ENCODE measurements at places on chromosomes 6 and 20.

DNA sequence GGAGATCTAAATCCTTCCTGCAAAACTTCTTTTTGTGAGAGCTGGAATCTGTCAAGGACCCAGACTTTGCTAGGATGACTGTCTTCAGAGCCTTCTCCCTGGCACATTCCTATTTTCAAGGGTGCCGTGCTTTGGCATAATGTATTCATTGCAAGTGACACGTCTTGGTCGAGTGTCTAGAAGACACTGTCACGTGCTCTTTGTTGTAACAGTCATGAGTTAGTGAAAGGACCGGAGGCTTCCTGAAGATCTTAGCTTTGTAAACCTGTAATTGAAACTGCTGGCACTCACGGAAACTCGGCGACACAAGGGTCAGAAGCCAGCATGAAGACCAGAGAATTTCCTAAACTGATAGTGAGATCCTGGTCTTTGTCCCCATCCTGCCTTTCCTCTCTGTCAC lies 19.7 kb upstream of the TAGAP start:
- no peak for DNase-seq

DNA sequence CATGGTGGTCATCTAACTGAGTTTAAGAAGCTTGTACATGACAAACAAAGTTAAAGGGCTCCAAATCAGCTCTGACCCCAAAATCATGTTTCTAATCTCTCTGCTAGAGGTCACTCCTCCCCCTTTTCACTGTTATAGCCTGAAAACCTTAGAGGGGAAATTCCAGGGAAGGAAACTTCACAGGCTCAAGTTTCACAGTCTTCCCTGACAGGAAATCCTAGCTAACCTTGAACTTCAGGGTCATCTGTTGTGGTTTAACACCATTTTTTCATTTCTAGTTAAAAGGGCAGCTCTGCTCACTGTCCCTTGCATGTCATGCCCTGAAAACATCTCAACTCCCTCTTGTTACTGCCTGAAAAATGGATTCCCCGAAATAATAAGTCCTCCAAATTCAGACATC lies 104.4 kb upstream of the BMP2 start:
- no peak for DNase-seq

DNA sequence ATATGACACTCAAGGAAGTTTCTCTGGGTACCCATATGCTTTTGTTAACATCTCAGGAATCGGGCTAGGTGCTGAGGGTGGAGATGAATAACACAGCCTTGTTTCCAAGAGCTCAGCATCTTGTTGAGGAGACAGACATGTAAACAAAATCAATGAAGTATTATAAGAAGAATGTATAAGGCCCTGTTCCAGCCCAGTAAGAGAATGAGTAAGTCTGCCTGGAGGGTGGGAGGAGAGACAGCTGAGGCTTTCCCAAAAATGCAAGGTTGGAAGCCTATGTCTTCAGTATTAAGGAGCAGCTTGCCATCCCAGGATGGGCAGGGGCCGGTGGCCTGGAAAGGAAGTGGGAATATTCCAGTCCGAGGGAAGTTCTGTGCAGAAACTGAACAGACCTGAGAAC lies 615.3 kb upstream of the BTBD3 start:
- DNase-seq = no peak

GRCh38 chr6:53673162-53673727 lies 7.7 kb upstream of the KLHL31 start:
- DNase-seq = no peak

GRCh38 chr20:36866164-36866563 lies 9.8 kb upstream of the TLDC2 start:
- DNase-seq = no peak

DNA sequence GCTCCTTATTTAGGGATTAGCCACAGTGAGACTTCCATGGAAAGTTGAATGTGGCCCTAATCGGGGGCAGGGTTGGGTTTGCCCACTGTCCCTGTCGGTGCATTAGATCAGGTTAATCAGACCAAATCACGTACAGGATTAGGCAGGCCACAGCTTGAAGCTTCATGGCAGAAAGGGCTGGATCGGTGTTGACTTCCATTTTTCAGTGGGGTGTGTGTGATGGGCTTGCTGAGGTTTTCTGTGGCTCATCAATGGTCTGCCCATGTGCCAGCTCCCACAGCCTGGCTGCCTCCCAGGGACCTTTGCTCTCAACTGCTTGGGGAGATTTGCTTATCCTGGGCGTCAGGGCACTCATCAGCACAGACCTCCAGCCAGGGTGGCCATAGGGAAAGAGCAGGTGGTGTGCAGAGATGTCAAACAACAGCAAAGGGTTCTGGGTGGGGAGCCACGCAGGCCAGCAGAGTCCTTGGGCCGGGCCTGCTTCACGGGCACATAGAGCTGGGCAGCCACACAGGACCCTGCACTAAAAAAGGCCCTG lies 130.7 kb downstream of the TFAP2C start:
- no peak for DNase-seq

- no peak for DNase-seq
Measured at GRCh38 chr6:168964138-168964835, 289.4 kb downstream of the THBS2 start.

GRCh38 chr6:156164701-156165452 lies 612.3 kb upstream of the ARID1B start:
- no peak for DNase-seq

GRCh38 chr20:46089167-46089416 lies 670 bp downstream of the NCOA5 start:
- DNase-seq = no peak

DNA sequence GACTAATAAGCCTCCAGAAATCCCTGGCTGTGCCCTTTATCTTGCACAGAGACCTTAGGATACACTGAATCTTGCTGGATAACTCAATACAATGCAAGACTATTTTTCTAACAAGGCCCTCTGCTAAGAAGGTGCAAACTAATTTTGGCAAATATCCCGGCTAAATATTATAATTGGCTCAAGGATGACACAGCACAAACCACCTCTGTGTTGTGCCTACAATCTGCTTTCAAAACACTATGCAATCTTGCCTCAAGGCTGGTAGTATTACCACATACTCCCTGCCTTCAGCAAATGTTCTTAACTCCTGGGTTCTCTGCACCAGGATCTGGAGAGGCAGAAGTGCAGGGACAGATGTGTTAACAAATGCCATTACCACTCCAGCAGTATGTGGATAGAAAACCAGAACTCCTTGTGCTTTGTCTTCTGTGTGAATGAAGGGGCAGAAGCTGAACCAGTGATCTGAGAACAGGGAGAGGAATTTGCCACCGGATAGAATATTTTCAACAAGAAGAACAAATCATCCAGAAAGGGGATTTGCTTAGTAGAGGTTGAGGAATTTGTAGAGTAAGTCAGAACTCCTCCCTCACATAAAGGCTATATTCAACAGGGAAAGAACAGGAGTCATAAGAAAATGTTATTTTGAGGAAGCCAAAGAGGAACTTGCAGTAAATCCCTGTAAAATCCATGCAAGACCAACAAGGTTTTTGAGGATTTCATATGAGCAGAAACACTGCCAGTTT lies 74.1 kb upstream of the SLC4A11 start:
- DNase-seq = no peak

DNA sequence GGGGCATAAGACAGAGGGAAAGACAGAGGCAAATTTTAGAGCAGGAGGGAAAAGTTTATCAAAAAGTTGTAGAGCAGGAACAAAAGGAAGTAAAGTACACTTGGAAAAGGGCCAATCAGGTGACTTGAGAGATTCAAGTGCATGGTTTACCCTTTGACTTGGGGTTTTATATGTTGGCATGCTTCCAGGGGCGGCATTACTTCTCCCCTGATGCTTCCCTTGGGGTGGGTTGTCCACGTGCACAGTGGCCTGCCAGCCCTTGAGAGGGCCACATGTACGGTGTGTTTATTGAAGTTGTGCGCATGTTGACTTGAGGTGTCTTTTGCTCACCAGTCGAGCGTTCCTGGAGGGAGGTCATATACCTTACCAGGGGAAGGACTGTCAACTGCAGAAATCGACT lies 259.5 kb upstream of the JARID2 start:
- DNase-seq = no peak

DNA sequence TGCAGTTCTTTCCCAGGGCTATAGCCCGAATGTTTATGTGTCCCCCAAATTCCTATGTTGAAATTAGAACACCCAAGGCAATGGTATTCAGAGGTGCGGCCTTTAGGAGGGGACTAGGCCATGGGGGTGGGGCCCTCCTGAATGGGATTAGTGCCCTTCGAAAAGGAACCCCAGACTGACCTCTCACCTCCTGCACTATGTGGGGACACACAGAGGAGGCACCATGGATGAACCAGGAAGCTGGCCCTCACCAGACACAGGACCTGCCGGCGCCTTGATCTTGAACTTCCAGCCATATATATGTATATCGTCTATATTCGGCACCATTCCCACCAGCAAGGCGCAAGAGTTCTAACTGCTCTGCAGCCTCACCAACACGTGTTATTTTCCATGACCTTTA lies 101.5 kb upstream of the BHLHE23 start:
- DNase-seq = no peak

DNA sequence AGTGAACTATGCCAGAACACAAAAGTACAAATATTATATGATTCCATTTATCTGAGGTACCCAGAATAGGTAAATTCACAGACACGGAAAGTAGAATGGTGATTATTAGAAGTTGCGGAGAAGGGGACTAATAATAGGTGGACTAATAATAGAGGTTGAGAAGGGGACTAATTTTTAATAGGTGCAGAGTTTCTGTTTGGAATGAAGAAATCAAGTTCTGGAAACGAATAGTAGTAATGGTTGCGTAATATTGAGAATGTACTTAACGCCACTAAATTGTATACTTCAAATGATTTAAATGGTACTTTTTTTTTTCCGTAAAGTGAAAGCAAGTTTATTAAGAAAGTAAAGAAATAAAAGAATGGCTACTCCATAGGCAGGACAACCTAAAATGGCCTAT lies 33.2 kb downstream of the B4GALT5 start:
- no peak for DNase-seq

DNA sequence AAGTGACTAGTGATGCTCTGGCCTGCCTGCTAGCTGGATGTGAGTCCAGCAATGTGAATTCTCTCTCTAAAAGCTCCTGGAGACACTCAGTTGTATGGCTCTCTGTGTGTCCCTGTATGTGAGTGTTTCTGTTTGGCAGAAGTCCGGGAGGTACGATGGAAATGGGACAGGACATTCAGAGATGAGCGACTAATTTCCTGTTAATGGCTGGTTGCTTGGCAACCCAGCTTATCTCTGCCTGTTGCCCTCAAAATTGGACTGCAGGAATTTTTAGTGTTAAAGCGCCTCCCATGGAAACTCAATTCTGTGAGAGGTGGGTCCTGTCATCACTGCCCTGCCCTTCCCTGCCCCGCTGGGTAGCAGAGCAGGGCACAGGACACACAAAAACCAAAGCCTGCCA lies 136.8 kb upstream of the LRFN2 start:
- no peak for DNase-seq

DNA sequence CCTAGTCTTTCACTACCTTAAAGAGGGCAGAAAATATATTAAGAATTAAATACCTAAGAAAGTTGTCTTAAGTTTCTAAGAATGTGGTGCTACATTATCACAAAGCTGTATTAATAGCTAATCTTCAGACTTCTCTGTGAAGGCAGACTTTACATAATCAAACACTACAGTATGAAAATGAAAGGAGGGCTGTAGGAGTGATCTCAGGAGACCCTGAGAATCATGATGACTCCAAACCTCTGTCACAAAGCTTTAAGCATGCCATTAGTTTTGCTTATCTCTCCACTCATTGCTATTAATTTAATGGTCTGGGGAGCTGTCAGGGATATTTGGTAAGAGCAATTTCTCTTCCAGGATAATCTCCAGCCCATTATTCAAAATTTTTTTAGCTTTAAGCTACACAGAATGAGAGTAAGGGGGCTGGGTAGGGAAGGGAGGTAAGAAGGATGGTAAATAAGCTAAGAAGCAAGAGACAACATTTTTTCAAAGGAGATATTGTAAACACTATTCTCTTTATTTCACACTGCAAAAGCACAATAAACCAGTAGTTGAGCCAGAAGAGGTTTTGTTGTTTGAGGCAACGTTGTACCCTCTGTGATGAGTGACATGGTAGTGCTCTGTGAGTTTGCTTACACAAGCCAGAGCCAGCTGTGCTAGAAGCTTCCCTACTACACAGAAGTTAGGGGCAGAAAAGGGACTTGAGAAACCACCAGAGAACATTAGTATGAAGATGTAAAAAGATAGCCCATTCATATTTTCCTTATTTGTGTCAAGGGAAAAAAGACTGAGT lies 258.8 kb downstream of the GMDS start:
- no peak for DNase-seq

DNA sequence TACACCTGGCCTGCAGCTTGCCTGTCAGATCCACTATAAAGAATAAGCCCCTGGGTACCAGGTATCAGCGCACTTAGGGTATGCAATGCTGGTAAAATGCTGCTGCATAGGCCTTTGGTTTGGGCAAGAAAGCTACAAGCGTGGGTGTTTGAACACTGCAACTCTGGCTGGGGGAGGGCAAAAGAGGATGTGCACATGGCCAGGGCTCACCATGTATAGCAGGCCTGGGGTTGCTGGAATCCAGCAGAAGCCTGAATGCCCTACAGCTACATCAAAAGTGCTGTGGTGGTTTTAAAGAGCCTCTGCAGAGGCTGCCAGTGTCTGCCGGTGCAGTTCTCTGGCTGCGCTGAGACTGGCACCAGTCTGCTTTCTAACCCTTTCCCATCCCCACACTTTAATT lies 51.7 kb downstream of the UQCC1 start:
- DNase-seq = no peak

DNA sequence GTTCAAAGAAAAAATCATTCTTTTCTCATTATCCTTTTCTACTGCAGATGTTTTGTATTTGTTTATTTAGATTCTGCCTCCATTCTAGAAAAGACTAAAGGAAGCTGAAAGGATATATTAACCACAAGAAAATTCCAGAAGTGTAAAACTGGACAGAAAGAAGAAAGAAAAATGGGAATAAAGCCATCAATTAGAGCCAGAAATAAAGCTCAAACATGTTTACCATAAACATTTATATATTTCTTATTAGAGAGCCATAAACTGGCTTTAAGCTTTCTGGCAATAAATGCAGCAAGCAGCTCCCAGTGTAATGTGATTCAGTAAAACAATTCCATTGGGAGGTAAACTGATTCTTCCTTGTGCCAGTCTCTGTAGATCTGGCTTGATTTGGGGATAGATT lies 244.1 kb downstream of the PTPRK start:
- DNase-seq = no peak

- DNase-seq = no peak
Measured at GRCh38 chr6:44126320-44127149, 717 bp downstream of the MRPL14 start.

All from coronary artery (tissue), 2 donors.